ENCODE measurements at places on chromosomes 6 and 20. TPM values are rescaled to one million over a fixed set of nuclear protein-coding genes. Genes with fewer than 3 reads are reported as not detected.
A peak's percentile ranks its signal among the peaks of the same experiment; 100 is the strongest.

DNA sequence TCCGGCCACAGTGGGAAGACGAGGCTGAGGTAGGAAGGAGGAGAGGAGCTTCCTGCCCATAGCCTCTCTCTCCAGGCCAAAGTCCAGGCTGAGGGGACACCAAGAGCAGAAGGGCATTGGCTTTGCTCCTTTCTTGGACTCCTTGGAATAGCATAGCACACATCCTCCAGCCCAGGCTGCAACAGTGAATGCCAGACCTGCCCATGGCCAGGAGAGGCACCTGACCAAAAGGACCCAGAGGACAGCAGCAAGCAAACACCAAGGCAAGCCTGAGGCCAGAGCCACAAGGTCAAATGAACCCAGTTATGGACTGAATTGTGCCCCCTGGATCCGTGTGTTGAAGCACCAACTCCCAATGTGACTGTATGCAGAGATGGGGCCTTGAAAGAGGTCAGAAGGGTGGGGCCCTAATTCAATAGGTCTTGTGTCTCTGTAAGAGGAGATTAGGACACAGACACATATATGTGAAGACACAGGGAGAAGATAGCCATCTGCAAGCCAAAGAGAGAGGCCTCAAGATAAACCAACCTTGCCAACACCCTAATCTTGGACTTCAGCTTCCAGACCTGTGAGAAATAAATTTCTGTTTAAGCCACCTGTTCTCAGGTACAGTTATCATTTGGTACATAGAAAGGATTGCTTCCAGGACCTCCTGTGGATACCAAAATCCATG is 126.5 kb upstream of the NXT1 start:
- H3K27ac ChIP-seq = no peak overlapping the region
- H3K4me1 ChIP-seq = no peaks in the 10 kb centered on the region
- peaks cover 2% of the 10 kb centered on the region for H3K36me3 ChIP-seq
- no peaks in the 10 kb centered on the region for H3K27me3 ChIP-seq

DNA sequence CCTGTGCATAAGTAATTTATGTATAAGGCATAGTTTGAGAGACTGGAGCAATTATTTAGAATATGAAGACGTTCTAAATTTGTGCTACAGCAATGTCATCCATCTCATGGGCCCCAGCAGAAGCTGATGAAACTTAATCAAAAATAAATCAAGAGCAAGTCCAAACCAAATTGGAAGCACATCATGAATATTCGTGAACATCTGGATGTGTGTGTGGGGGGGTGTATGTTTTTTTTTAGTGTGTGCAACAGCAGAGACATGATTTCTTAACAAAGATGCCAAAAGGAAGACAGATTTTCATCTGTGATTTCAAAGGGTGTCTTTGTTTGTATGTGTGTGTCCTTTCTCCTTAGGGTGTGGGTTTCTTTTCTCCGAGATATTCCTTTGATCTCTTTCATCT is 58.9 kb downstream of the SASH1 start:
- no peak overlapping the region for H3K27ac ChIP-seq
- H3K36me3 ChIP-seq = no peaks in the 10 kb centered on the region
- H3K27me3 ChIP-seq = peaks cover 16% of the 10 kb centered on the region
- H3K4me3 ChIP-seq = no peak overlapping the region
- no peaks in the 10 kb centered on the region for H3K4me1 ChIP-seq

DNA sequence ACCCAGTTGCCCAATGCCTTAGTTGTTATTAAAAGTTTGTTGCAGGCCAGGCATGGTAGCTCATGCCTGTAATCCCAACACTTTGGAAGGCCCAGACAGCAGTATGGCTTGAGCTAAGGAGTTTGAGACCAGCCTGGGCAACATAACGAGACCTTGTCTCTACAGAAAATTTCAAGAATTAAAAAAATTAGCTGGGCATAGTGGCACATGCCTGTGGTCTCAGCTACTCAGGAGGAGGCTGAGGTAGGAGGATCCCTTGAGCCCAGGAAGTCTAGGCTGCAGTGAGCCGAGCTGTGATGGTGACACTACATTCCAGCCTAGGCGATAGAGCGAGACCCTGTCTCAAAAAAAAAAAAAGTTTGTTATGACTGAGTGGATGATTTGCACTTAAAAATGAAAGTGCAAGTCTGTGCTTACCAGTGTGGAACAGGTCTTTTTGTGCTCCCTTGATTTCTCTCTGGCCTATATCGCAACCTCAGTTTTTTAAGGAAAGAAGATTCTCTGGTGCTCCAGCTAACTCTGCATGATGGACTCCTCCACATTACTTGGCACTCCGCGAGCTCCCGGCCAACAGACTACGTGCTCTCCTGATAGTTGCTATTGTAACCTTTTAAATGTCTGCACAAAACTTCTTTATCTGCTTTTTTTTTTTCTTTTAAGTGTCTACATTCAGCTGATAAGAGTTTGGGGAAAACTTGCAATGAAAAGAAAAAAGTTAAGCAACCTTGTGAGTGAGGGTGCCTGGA is 22.1 kb downstream of the ZKSCAN3 start:
- H3K4me1 ChIP-seq = no peaks in the 10 kb centered on the region
- no peaks in the 10 kb centered on the region for H3K27me3 ChIP-seq
- H3K36me3 ChIP-seq = peaks cover 6% of the 10 kb centered on the region
- no peak overlapping the region for H3K27ac ChIP-seq
- no peak overlapping the region for H3K4me3 ChIP-seq

DNA sequence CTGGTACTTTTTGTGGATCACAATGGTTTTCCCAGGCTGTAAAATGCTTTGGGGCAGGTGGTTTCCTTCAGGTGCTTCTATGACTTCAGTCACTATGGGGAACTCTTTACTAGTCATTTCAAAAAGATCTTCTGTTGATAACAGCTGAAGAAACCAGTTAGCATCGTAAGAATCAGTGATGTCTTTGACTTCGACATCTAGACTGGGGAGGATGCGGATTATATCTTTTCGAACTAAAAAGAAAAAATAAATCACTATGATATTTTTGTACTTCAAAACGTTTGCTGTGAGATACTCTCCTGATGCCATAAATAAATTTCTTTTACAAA is 87.2 kb downstream of the THEMIS start:
- no peak for DNase-seq
- H3K27ac ChIP-seq = peak overlapping the region; percentile 89
- H3K36me3 ChIP-seq = peaks cover 63% of the 10 kb centered on the region

The TNFRSF6B gene
- not detected for total RNA-seq

The SPACA1 gene
- not detected for total RNA-seq
